ENCODE measurements at places on chromosomes 3 and 15. TPM values are rescaled to one million over a fixed set of nuclear protein-coding genes. Genes with fewer than 3 reads are reported as not detected.

Gene CNTN3
- total RNA-seq, result 1.8 TPM

Gene GATM
- 0.46 TPM for total RNA-seq

Gene TMEM207
- not detected for total RNA-seq

Gene MNS1
- total RNA-seq, result 1.5 TPM

DNA sequence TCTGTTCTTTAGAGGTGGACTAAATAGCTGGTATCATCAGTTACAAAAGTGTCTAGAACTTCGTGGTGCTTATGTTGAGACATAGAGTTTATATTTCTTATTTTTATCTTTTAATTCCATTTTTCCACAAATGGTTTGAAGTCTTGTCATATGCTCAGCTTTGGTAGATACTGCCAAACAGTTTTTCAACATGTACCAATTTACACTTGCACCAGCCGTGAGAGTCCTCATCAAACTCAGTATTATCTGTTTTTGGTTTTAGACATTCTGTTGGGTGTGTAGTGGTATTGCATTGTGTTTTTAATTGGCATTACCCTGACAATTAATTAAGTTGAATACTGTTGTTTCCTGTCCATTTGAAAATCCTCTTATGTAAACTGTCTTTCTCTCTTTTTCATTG, 16.7 kb downstream of the ISLR2 start:
- no peak for DNase-seq

DNA sequence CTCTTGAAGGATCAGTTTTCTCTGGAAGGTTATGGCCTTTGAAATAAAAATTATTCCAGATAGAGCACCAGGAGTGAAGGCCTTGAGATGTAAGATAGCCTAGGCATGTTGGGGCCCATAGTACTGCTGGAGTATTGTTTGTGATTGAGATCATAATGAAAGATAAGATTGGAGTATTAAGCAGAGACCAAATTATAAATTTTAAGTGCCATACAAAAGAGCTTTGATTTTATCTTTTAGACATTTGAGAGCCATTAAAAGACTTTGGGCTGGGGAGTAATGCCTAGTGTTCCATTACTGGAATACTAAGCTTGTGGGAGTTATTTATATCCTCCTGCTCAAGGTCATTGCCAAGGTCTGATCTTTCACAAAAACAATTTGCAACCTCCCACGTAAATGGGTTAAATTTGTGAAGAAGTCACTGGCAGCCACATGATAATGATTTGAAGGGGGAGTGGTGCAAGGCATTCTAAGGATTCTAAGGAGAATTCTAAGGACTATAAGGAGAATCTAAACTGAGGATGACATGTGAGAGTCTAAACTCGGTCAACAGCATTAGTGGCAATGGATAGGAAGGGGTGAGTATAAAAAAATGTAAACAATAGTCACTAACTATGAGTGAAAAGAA, 12.8 kb downstream of the ELL3 start:
- no peak for DNase-seq

- DNase-seq, result no peak
These were observed 18.2 kb upstream of the HLTF start for GRCh38 chr3:149104484-149104883.

GRCh38 chr3:94862703-94863102, 799.8 kb downstream of the NSUN3 start:
- DNase-seq, result no peak

DNA sequence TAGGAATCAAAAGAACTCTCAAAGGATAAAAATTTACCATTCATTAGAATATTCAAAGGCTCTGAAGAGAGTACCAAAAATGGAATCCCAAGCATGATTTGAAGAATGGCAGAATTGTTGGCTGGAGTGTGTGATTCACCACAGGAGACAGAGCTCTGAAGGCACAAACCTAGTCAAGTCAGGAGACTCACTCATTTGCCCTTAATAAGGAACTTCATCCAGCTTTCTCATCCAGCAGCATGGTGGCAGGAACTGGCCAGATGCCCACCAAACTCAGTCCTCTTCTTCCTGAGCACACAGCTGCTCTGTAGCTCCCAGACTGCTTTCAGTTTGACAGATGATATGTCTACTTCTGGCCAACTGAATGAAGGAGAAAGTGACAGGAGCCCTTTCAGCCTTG, 16.5 kb upstream of the HEG1 start:
- DNase-seq, result no peak

Gene SNTN
- not detected for total RNA-seq
